ENCODE measurements at places on chromosomes 13 and 19.
A peak's percentile ranks its signal among the peaks of the same experiment; 100 is the strongest.

DNA sequence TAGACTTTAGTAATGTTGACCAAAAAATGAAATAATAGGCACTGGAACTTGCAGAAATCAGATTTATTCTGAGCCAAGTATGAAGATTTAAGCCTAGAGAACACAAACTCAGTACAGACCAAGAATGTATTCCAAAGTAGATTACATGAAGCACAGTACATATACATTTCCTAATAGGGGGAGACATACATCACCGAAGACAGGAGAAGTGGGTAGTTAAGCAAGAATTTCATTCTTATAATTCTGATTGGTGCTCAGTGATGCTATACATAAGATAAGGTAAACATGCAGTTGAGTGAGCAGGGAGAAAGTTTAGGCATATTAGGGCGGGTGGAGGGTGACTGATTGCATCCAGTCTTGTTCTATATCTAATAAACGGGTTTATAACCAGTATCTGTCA, 2218.8 kb downstream of the PCDH9 start:
- DNase-seq, result no peak

- DNase-seq, result no peak
These were observed 15.6 kb downstream of the ELL start for GRCh38 chr19:18506101-18506930.

DNA sequence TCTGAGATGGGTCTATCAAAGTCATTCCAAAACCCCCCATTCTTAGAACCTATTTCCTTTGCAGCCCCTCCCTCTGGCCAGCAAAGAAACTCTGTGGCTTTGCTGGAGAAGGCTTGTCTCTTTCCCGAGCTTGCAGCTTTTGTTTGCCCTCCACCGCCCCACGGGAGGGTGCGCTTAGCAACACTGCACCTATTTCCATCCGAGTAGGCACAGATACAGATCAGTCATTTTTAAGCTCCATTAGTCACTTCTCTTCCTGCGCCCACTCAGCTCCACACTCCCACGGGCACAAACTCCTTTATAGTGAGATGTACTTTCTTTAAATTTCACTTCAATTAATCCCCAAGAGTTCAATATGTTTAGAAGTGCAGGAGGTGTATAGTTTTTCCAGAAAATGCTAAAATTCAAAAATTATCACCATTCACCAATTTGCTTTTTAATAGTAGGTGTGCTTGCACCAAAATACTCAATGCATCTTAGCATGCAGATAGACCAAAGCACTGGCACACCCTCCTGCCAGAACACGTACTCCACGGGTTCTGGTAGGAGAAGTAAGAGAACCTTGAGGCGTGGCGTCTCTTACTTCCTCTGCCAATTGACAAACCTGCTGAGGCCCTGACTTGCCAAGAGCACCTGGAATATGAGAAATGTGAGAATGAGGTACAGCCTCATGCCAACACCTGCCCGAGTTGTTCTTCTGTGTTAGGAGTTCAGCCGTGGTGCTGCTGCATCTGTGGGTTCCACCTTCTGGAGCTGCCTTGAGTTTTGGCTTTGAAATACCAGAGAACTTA, 183.7 kb downstream of the TEX29 start:
- DNase-seq, result no peak

DNA sequence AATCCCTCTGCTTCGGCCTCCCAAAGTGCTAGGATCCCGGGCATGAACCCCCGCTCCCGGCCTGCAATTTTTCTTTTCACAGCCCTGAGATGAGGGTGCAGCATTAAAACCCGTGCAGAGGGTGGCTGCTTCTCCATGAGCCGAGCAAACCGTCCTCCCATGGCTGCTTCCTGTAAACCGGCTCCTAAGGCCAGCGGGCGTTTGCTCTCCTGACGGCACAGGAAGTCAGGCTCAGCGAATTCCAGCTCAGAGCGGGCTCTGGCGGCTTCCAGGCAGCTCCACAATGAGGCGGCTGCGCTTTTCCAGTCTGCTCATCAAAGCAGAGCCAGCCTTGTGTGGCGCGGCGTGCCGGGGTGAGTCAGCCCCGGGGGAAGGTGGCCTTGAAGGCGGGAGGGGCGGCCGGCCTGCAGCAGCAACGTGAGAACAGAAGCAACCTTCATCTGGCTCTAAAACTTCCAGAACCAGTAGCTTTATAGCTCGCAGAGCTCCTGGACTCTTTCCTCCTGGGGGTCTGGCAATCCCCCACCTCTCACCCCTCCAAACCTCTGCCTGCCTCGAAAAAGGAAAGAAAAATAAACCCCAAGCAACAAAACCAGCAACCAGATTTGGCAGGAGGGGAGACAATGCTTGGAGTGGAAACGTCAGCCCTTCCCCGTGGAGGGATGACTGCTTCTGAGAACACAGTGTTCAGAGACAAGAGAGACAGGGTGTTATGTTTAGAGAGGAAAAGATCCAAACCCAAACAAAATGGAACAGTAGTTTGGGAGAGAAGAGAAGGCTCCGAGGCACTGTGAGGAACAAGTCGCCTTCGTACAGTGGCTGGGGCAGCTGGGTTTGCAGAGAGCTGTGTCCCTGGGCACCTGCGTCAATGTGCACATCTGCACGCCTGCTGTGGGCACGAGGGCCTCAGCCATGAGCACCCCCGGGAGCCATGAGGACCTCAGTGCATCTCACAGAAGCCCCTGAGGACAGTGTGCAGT, 67.8 kb downstream of the GADD45B start:
- peak; percentile 33 for DNase-seq

DNA sequence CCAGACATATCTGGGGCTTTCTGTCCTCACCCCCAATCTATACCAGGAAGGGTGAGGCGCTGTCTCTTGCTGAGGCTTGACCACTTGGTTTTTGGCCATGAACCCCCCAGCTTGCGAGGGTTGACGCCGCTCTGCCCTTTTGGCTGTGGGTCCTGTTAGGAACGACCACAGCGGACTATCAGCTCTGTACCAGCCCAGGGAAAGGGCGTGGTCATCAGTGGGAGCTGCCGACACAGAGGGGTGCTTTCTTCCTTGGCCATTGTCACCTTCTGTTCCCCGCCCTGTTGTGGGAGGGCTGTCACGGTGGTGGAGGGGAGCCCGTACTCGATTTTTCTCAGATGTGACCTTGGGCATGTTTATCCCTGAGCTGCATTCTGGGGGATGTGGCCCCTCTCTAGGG, 5.7 kb downstream of the DCAF15 start:
- no peak for DNase-seq

Measured in NCI-H510A (cell line).